ENCODE measurements at places on chromosomes 13 and 19. TPM values are rescaled to one million over a fixed set of nuclear protein-coding genes. Genes with fewer than 3 reads are reported as not detected.
A peak's percentile ranks its signal among the peaks of the same experiment; 100 is the strongest.

- no peak for DNase-seq
Observed at GRCh38 chr19:46499692-46500091, 4.0 kb upstream of the PNMA8B start.

DNA sequence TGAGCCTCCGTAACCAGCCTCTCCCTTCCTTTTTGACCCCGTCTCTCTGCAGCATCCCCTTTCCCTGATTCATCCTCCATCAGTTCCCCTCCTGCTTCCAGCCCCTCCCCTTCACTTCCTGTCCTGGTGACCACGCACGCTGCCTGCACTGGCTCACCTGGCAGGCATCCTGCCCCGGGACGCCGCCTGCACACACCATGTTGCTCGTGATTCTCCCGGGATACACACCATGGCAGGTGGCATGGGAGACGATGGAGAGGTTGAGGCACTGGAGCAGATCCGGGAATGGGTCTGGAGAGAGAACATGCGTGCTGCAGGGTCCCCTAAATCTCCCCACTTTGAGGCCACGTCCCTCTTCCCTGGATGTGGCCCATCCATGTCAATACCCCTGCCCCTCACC lies 4.2 kb downstream of the KLK12 start:
- DNase-seq: no peak

Gene PEAK3
- not detected for total RNA-seq

- DNase-seq: no peak
Observed at GRCh38 chr13:102002287-102002686, 399.6 kb downstream of the FGF14 start.

DNA sequence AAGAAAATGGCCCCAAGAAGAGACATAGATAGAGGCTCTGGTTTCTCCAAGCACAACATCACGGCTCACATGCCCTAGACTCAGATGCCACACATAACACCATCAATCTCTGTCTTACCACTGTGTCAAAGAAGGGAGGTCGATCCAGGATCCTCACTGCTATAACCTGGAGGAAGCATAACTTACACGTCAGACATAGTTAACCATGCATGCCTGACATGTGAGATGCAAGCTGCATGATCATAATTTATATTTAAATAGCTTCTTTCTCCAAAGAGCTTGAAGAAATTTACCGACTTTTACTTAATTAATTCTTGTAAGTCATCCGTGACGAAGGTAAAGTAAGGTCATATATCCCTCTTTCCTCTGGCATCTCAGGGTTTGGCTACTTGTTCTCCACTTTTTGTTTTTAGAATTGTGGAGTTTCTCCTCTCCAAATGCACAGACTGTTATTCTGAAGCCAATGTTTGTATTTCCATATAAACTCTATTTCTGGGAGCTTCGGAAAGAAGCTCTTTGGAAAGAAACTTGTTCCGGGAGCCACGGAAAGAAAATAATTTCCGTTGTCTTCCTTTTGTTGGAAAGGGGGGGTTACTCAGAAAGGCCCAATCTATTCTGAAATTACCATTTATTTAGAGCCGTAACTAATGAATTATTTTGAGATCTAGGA lies 205.6 kb downstream of the LHFPL6 start:
- no peak for DNase-seq

DNA sequence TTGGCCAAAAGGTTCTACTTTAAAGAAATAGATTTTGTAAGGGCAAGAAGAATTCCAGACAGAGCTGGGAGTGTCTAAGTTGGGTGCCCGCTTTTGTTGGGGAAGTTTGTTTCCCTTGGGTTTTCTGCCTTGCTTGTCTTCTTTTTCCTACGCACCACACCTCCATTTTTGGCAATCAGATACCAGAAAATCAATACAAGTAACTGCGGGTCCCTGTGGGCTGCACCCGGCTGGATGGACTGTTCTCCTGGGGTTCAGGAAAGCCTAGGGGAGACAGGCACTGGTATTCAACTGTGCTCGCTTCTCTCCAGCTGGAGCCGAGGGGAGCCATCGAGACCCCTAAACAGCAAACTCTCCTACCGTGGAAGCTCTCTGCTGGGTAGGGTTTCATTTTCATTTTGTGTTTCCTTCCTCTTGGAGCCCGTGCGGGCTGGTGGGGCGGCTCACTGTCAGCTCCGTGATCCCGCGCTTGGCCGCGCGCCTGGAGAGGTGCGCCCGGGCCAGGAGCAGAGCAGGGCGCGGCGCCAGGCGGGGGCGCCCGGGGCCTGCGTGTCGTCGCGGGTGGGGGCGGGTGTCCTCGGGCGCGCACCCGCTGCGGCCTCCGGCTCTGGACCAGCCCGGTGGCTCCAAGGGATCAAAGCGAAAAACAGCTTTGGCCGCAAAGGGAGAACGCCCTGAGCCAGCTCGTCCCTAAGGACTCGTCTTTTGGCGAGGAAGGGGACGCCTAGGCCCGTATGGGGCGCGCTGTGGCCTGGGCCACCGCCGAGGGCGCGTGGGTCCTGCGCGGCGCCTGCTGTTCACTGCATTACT lies 347.2 kb downstream of the ZNF536 start:
- DNase-seq: peak; percentile 22
